ENCODE measurements at places on chromosomes 5 and 9.
A peak's percentile ranks its signal among the peaks of the same experiment; 100 is the strongest.

DNA sequence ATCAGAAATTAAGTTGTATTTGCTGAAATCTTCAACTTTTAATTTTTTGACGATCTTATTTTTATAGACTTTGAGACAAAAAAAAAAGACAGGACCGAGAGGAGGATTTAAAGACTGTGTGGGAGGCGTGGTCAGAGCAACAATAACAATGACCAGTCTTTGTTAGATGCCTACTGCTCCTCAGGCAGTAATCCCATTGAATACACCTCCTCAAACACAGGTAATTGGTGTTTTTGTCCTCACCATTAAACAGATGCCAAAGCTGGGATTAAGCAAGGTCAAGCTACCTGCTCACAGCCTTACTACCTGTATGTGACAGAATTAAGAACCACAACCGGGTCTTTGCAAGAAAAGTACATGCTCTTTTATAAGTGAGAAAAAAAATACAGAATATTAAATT lies 233.3 kb upstream of the GRAMD2B start:
- no peak for DNase-seq

DNA sequence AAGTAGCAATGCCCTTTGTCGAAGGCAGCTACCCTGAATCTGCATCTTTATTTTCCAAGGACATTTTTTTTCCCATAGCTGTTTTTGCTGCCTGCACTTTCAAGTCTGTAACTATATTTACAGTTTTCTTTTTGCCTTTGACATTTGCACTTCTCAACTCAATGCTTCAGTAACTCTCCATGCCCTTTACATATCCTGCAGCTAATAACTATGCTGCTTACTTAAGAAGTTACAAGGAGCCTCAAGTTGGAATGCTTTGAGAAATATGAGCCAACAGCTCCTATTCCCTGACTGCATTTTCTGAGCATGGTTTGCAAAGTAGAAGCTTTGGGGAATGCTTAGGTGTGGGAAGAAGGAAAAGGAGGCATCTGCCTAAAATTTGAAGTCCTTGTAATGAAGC lies 194.8 kb upstream of the TRPC7 start:
- peak; percentile 16 for DNase-seq

DNA sequence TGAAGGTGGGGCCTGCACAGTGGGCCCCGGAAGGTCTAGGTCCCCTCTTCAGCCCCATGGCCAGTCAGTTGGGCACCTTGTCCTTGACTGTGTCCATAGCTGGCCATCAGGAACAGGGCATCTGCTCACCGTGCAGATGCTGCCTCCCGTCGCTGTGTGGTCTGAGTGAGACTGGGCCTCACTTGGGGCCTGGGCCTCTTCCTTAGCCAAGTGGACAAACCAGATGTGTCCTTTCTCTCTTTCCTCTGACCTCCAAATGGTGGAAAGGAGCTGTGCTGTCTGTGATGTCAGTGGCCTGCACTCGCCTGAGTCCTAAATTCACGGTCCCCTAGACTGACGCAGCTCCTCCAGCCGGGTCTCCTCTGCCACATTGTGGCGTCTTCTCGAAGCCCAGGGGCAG lies 114.5 kb downstream of the COL5A1 start:
- no peak for DNase-seq

DNA sequence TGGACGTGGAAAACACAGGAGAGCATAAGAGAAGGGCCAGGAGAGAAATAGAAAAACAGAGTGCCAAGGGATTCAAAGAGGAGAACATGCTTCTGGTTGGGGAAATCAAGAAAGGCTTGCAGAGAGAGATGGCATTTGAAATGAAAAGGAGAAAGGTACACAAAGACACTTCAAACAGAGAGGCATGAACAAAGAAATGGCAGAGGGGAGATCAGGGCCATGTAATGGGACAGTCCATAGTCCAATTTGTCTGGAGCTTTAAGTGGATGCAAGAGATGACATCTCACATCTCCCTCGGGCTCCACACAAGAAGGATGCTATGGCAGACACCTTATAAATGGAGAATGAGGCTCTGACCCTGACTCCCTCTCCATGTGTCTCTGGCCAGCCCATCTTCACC lies 331.1 kb downstream of the MLLT3 start:
- DNase-seq: no peak

GRCh38 chr9:98970532-98971041 lies 26.9 kb downstream of the COL15A1 start:
- DNase-seq: no peak

- DNase-seq: no peak
Observed at GRCh38 chr5:168109441-168109840, 182.0 kb upstream of the WWC1 start.

GRCh38 chr9:82334286-82334685 lies 345.7 kb downstream of the SPATA31D1 start:
- no peak for DNase-seq

DNA sequence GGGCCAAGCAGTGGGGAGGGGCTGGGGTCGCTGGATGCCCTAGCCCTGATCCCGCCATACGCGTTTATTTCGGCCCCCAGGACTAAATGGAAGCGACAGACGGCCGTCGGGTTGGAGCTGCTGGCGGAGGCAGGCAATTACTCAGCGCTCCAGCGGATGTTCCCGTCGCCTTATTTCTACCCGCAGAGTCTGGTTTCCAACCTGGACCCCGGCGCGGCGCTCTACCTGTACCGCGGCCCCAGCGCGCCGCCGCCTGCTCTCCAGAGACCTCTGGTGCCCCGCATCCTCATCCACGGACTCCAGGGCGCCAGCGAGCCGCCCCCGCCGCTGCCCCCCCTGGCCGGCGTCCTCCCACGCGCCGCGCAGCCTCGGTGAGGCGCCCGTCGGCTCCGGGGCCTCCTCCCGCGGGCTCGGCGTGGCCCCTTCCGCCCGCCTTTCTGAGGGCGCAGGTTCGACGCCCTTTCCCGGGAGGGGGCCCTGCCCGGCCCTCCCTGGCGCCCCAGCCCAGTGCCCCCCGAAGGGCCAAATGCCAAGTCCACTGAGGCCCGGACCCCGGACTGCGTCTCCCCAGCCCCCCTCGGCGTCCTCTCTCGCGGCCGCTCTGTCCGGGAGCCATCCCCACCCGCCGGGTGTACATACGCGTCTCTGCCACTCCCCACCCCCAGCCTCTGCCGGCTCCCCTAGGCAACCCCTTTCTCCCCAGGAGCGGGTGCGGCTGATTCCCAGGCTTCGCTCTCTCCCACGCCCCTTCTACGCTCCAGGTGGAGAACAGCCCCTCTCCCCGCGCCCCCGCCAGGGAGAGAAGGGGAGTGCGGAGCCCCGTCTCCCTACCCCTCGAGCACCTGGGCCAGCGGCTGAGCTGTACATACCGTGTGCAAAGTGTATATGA lies 7.0 kb downstream of the BARHL1 start:
- no peak for DNase-seq

DNA sequence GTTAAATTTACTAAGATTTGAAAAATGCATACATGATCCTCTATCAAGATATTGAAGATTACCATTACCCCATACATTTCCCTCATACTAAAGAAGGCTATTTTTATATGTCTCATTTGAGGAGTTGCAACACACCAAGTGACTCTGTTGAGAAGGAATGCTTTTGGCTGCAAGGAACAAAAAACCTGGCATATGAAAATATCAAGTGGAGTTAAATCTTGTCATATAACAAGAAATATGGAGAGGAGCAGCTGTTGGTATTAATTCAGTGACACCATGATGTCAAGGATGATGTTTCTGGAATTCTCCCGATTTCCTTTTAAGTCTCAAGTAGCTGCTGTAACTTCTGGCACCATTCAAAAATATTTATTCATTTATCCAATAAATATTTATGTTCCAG lies 193.8 kb downstream of the CSNK1G3 start:
- DNase-seq: no peak

GRCh38 chr9:115756736-115757135 lies 396.9 kb upstream of the PAPPA start:
- no peak for DNase-seq

DNA sequence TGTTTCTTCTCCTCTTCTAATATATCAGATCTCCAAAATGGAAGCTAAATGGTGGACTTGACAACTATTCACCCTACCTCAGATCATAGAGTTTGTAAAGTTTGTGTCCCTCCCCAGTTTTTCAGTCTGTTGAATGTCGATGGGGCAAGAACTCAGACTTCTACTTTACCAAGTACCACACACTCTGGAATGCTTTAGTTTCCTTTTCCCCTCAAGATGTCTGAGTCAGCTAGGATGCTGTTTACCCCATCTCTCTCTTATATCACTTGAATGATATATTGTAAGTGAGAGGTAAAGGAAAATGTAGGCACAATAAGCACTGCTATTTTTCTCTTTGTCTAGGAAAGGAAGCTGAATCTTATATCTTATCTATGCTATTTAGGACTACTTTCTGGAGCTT lies 25.9 kb upstream of the TAL2 start:
- no peak for DNase-seq

- DNase-seq: no peak
Observed at GRCh38 chr9:98686961-98687855, 21.5 kb downstream of the GABBR2 start.

DNA sequence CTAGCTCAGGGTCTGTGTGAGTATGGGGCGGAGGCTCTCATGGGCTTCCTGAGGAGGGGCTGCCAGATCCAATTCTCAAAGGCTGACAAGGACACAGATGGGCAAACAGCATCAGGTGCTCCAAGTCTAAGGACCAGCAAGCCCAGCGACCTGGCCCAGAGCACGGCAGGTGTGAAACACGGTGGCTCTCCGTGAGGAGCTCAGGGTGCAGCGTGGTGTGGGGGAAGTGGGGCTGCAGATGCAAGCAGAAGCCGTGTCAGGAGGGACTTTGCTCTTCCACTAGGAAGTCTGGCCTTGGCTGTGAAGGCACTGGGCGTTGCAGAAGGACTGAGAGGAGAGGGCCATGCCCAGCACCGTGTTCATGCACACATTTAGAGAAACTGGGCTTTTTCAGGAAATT lies 420.0 kb downstream of the GADD45G start:
- DNase-seq: no peak

- no peak for DNase-seq
Observed at GRCh38 chr5:54226215-54226614, 84.2 kb downstream of the ARL15 start.

DNA sequence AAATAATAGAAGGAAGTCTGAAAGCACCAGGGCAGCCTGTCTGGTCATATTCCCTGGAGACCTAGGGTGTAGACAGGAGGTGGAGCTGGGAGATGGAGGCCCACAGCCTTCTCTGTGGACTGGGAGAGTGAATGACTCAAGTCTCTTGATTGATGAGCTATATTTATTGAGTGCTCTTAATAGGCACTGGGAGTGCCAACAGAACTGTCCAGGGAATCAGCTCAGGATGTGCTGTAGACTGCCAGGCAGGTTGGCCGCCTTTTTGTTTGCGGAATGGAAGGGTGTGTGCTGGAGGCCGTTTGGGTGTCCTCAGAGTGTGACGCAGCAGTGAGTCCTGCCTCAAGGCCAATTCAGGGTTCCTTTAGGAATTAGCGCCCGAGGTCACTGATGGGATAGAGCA lies 33.4 kb upstream of the POMT1 start:
- DNase-seq: no peak

DNA sequence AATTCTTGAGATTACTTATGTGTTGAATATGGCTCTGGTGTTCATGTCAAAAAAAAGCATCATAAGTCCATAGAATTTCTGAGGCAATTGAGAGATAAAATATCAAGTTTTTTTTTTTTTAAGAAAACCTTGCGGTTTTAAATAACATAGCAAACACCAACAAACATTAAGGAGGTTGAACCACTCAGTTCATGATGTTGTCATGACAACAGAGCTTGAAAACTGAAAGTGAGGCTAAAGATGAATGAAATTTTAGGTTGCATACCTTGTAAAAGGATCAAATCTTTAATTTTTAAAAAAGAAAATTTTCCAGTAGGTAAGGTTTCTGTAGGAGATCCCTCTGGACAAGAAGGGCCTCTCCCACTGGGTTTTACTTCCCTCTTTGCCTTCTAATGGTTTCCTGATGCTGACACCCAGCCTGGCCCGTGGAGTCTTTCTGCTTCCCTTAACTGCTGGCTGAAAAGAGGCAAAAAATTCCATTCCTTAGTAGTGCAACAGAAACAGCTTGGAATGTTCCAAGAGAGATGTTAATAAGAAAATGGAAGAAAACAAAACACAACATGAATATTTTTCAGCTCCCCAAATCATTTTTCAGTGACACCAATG lies 60.0 kb upstream of the FER start:
- DNase-seq: no peak

- no peak for DNase-seq
Observed at GRCh38 chr9:108099854-108100253, 610.3 kb upstream of the KLF4 start.

GRCh38 chr5:72394688-72395087 lies 74.5 kb downstream of the PTCD2 start:
- DNase-seq: no peak

- DNase-seq: no peak
Observed at GRCh38 chr9:70927530-70927929, 193.9 kb downstream of the TRPM3 start.

DNA sequence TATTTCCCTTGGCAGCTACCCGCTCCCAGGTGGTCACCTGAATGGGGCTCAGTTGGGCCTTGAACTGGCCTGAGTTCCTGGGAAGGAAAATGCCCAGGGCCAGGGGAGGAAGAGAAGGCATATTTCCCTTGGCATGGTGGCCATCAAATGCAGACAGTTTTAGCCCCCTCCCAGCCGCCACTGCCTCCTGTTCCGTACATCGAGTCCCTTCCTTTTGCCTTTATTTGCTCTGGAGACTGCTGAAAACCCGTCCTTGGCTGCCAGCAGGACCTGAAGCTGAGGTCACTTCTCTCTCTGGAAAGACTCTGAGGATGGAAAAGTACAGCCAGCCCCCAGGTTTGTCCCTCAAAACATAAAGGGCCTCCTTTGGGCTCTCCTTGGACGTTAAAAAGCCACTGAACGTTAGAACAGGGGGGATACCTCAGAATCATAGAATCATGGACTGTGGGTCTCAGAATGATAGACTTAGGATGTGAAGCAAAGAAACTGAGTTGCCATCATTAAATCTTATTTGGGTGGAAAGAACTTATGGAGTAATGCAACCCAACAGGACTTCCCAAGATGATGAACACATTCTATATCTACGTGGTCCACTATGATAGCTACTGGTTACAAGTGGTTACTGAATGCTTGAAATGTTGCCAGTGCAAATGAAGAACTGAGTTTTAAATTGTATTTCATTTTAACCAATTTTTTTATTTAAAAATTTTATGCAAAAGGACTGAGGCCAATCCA lies 7.1 kb downstream of the SPARC start:
- DNase-seq: no peak

DNA sequence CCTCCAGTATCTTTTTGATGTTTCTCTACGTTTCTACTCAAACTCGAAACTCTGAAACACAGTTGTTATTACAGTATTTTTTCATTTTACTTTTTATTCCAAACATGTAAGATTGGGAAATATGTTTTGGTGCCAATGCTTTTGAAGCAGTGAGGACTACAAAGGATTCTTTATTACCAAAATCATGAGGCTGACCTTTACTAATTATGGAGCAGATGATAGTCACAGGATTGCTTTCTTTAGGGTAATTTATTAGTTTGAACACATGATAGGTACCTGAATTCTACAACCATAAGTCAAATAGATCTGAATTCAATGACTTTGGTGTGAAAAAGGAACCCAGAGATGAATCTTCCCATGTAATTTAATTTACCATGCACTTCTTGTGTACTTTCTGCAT lies 2015.1 kb upstream of the C9orf72 start:
- no peak for DNase-seq

DNA sequence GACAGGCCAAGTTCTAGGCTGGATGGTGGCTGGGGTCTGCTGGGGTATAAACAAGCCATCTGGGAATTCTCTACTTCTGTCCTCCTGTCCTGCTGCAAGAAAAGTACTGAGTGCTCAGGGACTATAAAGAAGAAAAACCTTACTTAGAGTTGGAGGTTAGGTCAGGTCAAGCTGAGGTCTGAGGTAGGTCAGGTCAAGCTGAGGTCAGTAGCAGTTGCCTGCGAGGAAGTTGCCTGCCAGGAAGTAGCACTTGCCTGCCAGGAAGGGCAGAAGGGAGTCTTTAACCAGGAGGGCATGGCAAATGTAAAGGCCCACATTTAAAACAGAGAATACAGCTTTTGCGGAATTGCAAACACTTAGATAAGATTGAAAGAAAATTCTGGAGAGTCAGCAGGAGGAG lies 51.3 kb upstream of the PRLR start:
- DNase-seq: no peak
